ENCODE measurements at places on chromosomes 4 and X.

- no peak for DNase-seq
Measured at GRCh38 chrX:118392716-118393115, 46.8 kb downstream of the WDR44 start.

GRCh38 chr4:12912896-12913418 lies 571.2 kb downstream of the RAB28 start:
- no peak for DNase-seq

GRCh38 chr4:138107023-138107422 lies 135.1 kb downstream of the SLC7A11 start:
- DNase-seq, result no peak

DNA sequence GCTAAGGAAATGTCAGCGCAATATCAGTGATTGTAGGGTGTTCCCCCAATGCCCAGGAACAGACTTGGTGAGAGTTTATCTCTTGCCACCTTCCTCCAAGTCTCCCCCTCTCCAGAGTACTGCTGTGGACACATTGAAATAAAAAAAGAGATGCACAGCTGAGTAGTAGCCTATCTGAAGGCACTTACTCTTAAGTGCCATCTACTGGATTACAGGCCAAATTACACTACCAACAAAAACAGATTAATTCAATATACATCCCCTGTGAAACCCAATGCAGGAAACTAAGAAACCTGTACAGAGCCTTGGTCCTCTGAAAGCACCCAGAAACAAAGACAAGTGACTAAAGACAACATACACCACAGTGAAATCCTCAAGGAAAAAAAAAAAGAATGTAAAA lies 460.3 kb downstream of the ZIC3 start:
- DNase-seq, result peak; percentile 22

Measured in NCI-H774 (cell line).